ENCODE measurements at places on chromosomes 5 and 9.

DNA sequence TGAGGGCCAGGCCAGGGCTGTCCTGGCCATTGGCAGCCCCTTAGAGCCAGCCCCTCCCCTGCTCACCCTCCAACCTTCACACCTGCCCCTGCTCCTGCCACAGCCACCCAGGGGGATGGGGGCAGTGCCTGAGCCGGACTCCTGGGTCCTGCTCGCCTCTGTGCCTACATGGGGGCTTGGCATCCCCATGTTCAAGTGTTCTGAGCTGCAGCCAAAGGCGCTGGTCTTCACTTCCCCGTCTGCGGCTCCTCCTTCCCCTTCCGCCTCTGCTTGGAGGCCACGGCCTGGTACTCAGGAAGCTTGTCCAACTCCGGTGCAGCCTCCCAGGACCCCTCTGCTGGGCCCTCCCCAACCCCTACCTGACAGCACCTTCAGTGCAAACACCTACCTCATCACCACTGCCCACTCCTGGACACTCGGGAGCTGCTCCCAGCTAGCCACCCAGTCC lies 2.3 kb upstream of the DNLZ start:
- DNase-seq = no peak

DNA sequence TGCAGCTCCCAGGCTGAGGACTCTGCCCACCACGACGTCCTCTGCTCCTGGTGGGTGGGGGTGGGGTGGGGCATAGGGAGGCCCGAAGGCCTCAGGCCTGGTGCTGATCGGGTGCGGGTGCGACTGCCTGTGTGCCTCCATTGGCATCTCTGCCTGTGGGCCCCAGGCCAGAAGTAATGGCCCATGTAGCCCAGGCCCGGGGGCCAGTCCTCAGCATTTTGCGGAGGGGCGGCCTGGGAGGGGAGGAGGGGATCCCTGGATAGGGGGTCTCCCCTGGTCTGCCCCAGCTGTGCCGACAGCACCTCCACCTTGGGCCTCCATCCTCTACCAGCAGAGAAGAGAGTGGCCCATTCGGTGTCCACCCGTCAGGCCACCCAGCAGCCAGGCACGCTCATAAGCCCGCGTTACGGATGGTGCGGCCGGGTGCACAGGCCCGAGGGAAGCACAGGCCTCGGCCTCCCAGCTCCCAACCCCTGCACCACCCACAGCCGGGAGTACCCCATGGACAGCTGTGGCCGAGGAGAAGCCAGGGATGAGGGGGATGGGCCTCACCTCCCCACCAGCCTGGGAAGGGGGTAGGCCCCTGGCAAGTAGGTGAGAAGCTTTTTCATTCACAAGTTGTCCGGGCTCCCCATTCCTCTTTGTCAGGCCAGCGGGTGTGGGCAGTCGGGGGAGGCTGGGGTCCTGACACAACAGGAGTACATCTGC lies 1.8 kb upstream of the NOTCH1 start:
- no peak for DNase-seq

DNA sequence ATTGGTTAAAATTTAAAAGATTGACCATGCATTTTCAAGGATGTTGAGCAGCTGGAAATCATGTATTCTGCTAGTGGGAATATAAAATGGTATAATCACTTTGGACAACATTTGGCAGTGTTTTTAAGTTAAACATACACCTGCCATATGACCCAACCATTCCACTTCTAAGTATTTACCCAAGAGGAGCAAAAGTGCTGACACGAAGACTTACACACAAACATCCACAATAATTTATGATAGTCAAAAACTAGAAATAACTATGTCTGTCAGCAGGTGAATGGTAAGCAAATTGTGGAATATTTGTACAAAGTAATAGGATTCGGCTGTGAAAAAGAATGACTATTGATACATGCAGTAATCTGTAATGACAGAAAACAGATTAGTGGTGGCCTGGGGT lies 30.7 kb upstream of the SRP19 start:
- DNase-seq = no peak

DNA sequence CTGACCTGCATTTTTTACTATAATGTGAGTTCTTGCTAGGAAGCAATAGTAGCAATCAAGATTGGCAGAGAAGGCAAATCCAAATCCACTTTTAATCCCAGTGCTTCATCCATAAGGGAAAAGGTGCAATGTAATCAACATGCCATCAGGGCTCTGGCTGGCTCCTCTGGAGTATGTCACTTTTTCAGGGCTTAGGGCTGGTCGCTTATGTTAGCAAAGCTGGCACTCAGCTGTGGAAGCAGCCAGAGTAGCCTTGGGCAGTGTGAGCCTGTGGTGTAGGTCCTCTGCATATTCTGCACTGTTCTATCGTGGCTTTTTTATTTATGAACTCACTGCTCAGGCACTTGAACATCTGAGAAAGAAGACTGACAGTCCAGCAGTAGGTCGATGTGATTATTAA lies 16.1 kb downstream of the ACTBL2 start:
- DNase-seq = no peak

GRCh38 chr9:105059252-105059651 lies 131.3 kb upstream of the ABCA1 start:
- no peak for DNase-seq

DNA sequence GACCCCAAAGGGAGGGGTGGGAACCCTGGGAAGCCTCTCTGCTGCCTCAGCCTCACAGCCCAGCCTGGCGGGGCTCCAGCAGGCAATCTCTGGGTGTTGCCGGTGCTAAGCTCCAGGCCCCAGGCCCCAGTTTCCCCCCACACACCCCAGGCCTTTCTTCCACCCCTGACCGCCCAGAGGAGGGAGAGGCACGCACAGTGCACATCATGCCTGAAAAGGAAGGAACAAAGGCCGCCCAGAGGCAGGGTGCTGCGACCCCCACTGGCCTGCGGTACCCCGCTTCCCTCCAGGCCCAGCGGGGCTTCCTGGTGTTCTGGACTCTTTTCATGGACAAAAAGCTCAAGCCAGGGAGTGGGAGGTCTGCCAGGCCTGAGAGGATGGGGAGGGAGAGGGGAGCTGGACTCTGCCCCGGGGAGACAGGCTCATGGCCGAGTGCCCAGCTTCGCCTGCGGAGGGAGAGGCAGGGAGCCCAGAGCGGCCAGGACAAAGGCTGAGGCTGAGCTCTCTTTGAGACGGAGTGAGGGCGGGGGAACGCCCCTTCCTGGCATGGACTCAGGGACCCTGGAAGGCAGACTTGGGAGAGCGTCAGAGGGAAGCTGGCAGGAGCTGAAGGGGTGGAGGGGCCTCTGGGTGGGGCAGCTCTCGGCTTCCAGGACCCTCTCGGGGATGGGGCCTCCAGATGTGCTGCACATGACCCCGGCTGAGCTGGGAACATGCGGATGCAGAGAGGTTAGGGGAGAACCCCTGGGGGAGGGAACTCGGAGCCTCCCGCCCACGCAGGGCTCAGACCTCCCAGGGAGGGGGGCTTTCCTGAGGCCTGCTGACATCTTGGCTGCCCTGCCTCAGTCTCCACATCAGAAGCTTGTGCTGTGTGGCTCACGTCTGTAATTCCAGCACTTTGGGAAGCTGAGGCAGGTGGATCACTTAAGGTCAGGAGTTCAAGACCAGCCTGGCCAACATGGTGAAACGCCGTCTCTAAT lies 1.8 kb upstream of the ENTPD2 start:
- DNase-seq = no peak

- no peak for DNase-seq
These were observed 643.7 kb upstream of the ACO1 start for GRCh38 chr9:31740705-31741104.

Measured in activated CD4-positive, CD25-positive, alpha-beta regulatory T cell treated with anti-CD3 and anti-CD28 coated beads, Interleukin-2, amount 50 U/mL, for 72 hours (primary cell).